ENCODE measurements at places on chromosomes 7 and 10.

DNA sequence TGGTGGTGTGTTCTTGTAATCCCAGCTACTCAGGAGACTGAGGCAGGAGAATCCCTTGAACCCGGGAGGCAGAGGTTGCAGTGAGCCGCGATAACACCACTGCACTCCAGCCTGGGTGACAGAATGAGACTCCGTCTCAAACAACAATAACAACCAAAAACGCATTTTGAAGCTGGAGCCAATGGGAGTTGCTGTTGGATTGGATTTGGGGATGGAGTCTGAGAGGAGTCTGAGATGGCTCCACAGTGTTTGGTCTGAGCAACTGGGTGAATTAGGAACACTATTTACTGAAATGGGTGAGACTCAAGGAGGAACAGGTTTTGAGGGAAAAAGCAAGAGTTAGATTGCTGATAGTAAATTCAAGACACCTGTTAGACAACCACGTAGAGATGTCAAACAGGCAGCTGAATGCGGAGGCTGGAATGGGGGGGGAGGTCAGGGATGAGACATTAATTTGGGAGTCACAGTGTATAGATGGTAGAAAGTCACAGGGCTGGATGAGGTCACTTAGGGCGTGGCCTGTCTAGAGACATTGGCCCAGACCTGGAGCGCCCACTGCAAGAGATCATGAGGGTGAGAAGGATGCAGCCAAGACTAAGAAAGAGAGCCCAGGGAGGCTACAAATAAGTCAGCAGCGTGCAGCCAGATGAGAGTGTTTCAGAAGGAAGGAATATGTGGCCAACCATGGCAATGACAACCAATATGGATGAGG is 56.4 kb downstream of the CYCS start:
- no peak for DNase-seq

DNA sequence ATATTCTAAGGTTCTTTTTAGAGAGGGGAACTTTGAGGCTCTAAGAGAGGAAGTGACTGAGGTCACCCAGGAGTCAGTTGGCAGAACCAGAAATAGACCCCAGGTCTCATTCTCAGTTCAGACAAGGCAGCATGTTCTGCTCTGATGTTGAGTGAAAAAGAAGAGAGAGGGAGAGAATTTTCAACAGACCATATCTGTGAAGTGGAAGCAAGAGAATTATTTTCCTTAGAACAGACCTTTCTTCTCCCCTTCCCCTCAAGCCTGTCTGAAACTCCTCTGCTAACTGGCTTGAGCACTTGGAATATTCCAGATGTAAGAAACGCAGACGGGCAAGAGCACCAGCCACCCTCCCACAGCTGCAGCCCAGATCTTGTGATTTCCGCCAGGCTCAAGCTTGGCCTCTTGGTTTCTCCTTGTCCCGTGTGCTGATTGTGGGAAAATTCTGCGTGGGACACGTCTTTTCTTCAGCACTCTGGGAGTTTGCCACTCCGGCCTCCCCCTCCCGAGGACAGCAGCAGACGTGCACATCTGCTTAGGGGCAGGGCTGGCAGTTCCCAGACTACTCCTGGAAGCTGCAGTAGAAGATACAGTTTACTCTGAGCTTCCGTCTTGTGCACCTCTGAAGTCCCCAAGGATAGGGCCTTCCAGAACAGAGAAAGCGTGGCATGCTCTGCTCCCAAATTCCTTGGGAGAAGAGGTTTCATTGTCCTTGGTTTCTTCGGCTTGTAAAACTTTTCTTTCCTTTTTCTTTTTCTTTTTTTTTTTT is 22.7 kb upstream of the IKZF1 start:
- DNase-seq: no peak

- no peak for DNase-seq
These were observed 160.8 kb upstream of the WNT16 start for GRCh38 chr7:121167971-121168370.

DNA sequence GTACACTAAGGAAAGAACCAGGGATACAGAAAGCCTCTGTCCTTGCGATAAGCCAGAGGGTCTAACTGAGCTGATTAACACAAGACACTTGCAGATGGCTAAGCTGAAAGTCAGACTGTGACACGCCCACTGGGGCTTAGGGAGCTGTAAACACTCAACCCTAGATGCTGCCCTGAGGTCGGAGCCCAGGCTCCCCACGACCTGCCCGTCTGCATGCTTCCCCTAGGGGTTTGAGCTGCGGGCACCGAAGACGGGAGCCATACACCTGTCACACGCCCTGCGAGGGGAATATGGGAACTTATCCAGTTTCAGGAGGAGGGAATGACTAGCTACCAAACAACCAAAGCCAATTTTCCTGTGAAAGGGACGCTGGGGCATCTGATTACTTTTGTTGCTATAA is 96.0 kb downstream of the HTR5A start:
- DNase-seq: no peak

GRCh38 chr10:46018453-46019176 is 11.8 kb downstream of the NCOA4 start:
- DNase-seq: no peak

DNA sequence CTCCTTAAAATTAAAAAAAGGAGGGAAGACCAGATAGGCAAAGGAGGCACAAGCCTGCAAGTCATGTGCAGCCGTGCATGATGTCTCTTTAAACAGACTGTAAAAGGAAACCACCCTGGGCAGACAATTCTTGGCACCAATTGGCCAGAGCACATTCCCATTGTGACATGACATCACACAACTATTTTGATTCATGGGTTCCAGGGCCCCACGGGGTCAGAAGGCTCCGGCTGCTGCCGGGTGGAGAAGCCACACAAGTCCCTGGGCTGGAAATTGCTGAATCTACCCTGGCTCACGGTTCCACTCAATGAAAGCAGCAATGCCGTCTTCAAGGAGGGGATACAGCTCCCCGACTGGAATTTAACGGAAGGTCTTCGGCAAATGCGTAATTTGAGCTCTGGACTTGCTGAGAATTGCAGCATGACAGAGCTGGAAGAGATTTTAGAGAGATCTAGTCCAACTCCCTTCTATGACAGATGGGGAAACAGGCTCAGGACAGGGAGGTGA is 140.5 kb downstream of the PRKAG2 start:
- DNase-seq: no peak

- no peak for DNase-seq
These were observed 473.8 kb upstream of the GALNT17 start for GRCh38 chr7:70657989-70658632.

DNA sequence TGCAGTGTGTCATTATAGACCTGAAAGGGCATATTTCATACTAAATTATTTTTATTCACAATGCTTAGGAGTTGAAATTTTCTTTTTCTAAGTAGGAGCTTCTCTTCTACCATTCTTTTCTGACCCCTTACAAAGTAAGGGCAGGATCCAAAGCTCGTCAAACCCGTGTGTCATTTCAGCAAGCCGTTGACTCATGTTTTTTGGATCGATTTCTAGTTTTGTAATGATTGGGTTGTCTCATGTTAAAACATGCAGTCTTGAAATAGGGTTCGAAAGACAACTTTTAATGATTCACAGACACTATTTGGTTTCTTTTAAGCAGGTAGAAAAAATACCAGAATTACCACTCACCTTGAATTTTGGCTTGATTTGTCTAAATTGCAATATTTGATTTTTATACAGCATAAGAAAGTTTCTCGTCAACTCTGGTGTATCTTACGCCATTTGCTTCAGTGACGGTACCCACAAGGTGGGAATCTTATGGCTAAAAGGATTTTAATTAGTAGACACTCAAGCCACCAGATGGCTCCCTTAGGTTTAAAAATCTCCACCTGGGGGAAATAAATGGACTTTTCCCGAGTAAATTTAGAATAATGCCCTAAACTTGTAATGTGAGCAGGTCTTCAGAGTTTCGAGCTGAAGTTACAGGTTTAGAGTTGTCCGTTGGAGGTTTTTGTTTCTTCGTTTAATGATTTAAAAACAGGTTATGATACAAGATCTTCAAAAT is 283.4 kb downstream of the CCDC3 start:
- no peak for DNase-seq

All from stimulated activated CD4-positive, alpha-beta T cell treated with anti-CD3 and anti-CD28 coated beads, Interleukin-4, amount 100 ng/mL, for 24 hours (primary cell).